Subcutaneous preadipocyte (primary cell): ENCODE measurements at places on chromosomes 2 and 18. TPM values are rescaled to one million over a fixed set of nuclear protein-coding genes. Genes with fewer than 3 reads are reported as not detected.

COL5A2 gene
- 186 and 225 TPM in 2 replicates for total RNA-seq

TMSB10 gene
- total RNA-seq = 5,279 and 7,883 TPM in 2 replicates

FBLN7 gene
- total RNA-seq = 1.8 and 2.5 TPM in 2 replicates

GALR1 gene
- under 0.01 TPM in 1 of 2 replicates, not detected in the other for total RNA-seq

TUBB6 gene
- total RNA-seq = 622 and 869 TPM in 2 replicates

SPHKAP gene
- total RNA-seq = not detected in 2 replicates

SIGLEC15 gene
- total RNA-seq = 0.73 and 5.1 TPM in 2 replicates

FAM237A gene
- total RNA-seq = not detected in 2 replicates

UGT1A5 gene
- not detected in 2 replicates for total RNA-seq

BMP10 gene
- total RNA-seq = under 0.01 TPM in 1 of 2 replicates, not detected in the other

ZNF396 gene
- 0.37 and 0.59 TPM in 2 replicates for total RNA-seq

MEP1B gene
- not detected in 2 replicates for total RNA-seq

CROCC2 gene
- total RNA-seq = 0.20 and 0.37 TPM in 2 replicates

XDH gene
- 0.78 and 1.1 TPM in 2 replicates for total RNA-seq

ANXA4 gene
- total RNA-seq = 26.2 and 31.2 TPM in 2 replicates

TSPYL6 gene
- not detected in 2 replicates for total RNA-seq

TM4SF20 gene
- total RNA-seq = under 0.01 TPM in 1 of 2 replicates, not detected in the other

TRPM8 gene
- 0.20 and 0.73 TPM in 2 replicates for total RNA-seq

SETBP1 gene
- 2.7 and 4.8 TPM in 2 replicates for total RNA-seq
